ENCODE measurements at places on chromosomes 7 and 10.

GRCh38 chr10:62083412-62084267 is 182.1 kb downstream of the ARID5B start:
- DNase-seq: peak; percentile 89

DNA sequence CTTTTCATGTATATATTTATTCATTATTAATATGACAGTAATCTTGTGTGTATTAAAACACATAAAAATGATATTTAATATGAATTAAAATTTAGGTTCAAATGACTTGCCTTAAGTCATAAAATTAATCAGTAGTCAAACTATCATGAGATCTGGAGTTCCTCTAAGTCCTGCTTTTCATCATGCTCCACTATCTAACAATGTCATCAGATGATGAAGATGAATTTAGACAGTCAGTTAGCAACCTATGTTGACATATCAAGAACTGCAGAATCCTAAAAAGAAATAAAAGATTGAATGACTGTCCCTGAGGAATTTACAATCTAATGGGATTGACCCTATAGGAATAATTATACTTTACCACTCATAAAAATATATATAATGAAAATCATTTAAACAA is 7.1 kb downstream of the CABCOCO1 start:
- no peak for DNase-seq

DNA sequence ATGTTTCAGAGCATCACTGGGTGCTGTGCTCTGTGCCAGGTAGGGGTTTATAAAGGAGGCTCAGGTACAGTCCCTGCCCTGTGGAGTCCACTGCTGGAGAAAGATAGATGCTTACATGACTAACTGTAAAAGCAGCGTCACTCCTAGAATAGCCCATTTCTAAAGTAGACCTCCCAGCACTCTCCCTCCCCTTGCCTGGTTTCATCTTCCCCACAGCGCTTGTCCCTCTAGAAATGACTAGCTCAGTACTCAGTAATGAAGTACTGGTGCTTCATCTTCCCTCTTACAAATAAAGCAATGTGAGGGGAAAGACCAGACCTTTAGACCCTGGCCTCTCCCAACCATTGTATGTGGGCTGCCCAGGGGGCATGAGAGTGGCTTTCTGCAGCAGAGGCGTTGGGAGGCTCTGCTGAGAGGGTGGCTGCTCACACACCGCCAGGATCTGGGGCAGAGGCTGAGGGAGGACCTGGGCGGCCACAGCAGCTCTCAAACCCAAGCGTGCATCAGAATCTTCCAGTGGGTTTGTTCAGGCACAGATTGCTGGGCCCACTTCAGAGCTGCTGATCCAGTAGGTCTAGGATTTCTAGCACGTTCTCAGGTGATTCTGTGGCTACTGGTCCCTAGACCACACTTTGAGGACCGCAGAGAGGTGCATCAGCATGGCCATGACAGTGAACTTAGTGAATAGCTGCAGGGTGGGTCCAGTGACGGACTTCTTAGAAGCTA is 110.3 kb upstream of the ANLN start:
- no peak for DNase-seq

- DNase-seq: peak; percentile 56
These were observed 44.2 kb downstream of the PPIF start for GRCh38 chr10:79391231-79392019.

DNA sequence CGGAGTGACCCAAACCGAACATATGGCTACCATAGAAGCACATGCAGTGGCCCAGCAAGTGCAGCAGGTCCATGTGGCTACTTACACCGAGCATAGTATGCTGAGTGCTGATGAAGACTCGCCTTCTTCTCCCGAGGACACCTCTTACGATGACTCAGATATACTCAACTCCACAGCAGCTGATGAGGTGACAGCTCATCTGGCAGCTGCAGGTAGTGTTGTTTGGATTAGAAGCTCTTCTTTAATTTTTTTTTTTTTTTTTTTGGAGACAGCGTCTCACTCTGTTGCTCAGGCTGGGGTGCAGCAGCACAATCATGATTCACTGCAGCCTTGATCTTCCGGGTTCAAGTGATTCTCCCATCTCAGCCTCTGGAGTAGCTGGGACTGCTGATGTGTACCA is 45.8 kb downstream of the NRF1 start:
- no peak for DNase-seq

GRCh38 chr7:80942261-80943041 is 23.6 kb upstream of the SEMA3C start:
- DNase-seq: peak; percentile 100

GRCh38 chr7:128783143-128783861 is 7.7 kb upstream of the OPN1SW start:
- DNase-seq: peak; percentile 75

DNA sequence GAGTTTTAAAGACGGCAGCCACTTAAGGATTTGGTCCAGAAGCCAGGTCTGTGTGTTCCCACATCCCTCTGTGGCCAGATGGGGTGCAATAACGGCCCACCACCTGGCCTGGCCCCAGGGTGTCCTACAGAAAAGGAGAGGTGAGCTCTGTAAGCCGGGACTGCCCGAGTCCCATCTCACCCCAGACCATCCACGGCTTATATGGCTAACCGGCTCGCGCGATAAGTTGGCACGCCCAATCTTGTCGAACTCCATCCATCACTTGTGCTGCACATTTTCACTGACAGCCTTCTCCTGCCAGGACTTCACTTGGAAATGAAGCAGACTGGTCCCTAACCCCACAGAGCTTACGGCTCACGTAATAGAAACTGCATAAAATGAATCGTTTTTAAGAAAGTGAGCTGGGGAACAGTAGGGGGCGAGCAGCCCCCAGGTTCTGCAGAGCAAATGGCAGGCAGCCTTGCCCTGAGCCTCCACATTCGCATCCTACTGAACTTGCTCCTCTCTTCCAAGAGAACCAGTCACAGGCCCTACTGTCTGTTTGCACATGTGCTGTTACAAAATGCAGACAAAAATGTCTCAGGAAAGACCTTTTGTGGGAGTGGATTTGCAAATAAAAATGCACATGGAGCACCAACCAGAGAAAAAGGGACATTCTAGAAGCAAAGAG is 98.2 kb downstream of the TNS3 start:
- DNase-seq: peak; percentile 38

- no peak for DNase-seq
These were observed 26.3 kb downstream of the LGI1 start for GRCh38 chr10:93784059-93784458.

GRCh38 chr10:71434760-71435394 is 38.2 kb downstream of the CDH23 start:
- no peak for DNase-seq

- DNase-seq: peak; percentile 10
These were observed 20.9 kb downstream of the FAM24A start for GRCh38 chr10:122931088-122931906.

- DNase-seq: no peak
These were observed 718.8 kb downstream of the MAGI2 start for GRCh38 chr7:78734626-78735025.

GRCh38 chr10:3926675-3927525 is 141.9 kb upstream of the KLF6 start:
- no peak for DNase-seq

GRCh38 chr7:136900005-136900404 is 31.6 kb downstream of the CHRM2 start:
- no peak for DNase-seq

DNA sequence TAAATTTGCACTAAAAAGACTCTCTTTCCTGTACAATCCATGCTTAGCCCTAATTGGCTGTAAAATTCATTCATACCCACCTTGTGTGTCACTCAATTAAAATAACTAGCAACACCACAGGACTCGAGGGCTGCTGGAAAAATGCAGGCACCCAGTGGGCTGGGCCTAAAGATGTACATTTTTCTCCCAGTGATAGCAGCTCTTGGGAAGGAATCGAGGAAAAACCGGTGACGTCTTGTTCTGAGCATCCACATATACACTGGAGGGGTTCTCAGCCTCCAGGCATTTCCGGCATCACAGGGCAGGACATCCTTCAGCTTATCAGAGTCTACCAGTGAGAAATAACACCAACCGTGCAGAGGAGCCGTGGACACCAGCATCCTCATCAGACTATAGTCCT is 85.8 kb upstream of the PITRM1 start:
- no peak for DNase-seq

DNA sequence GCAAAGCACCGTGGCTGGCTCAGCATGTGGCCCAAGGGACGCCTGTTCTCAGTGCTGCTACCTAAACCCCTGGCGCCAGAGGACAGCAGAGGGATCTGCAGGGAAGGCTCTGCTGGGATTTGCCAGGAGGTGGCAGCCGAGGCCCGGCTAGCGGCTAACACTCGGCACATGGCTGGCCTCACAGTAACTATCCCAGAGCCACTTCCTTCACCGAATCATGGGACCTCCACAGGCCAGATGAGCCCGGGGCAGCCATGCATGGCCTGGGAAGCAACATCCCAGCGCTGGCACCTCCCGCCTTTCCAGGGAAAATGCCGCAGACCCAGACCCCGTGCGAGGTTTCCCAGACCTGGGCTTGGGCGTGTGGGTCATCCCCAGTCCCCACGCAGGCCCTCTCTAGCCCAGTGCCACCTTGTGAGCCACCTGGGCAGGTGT is 36.4 kb downstream of the DPYSL4 start:
- peak; percentile 93 for DNase-seq

DNA sequence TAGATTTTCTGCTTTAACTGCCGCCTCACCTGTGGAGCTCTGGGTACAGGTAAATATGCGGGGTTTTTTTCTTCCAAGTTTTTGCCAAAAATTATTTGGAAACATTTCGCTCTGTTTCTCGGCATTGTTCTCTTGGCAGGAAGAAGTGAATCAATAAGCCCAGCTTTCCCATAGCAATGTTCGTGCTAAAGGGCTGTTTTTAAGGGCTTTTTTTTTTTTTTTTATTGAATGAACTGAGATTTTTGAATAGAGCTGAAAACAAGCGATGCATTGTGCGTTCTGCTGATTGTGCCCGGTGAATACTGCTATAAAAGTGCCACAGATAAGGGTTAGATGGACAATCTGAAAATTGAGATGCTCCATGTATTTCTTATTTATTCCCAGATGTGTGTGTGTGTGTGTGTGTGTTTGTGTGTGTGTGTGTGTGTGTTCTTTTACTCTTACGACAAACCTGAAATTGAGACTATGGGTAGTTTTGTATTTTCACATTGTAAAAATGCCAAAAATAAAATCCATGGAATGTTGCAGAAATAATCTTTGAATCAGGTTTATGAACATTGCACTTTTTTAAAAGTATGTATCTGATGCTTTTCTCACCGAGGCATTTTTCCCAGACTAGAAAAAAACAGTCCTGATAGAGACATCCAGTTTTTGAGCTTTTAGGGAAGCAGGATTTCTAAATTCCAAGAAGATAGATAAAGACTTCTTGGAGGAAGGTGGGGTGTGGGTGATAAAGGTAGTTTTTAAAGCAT is 30.5 kb downstream of the KIAA1217 start:
- DNase-seq: no peak

GRCh38 chr10:110858297-110858934 is 13.3 kb upstream of the PDCD4 start:
- no peak for DNase-seq

- no peak for DNase-seq
These were observed 74.3 kb upstream of the POM121L12 start for GRCh38 chr7:52961084-52961483.

DNA sequence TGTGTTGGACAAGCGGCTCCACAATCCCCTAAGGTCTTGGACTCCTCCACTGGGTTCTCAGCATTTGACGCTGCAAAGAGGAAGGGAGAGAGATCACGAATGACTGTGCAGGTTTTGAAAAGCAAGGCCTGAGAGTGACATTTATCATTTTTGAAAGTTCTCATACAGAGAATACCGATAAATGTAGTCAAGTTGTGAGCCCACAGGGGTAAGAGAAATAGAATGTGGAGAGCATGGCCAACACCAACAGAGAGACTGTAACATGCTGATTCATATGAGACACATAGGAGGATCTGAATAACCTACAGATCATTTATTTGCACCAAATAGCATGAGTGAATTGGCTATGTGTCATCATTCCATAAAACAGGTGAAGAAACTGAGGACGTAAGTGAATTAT is 230.5 kb upstream of the MBL2 start:
- no peak for DNase-seq

DNA sequence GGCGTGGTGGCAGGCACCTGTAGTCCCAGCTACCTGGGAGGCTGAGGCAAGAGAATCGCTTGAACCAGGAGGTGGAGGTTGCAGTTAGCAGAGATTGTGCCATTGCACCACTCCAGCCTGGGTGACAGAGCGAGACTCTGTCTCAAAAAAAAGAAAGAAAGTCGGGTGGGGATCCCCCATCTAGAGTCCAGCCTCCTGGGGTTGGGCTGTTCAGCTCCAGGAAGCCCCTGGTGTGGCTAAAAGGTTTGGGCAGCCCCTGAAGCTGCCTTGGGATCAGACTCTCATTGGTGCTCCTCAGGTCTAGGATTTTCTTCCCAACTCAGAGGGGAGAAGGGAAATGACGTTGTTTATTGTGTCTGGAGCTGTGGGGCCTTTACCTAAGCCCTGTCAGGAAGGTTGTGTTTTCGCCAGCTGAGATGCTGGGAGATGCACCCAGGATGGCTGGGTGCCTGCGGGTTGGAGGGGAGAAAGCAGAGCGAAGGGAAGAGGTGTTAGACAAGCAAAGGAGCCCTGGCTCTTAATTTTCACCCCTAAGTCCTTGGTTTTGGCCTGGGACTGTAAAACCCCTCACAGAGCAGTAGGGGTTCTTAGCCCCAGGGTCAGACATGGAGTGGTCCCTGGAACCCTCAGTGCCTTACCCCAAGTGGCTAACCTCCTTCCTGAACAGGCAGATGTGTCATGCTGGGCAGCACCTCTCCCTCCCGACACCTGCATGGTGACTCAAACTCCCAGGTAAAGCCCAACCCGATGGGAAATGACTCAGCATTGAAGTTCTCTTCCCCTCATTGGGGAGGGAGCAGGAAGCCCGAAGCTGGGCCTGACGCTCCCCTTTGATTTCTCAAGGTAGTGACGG is 21.1 kb downstream of the PLAU start:
- no peak for DNase-seq

GRCh38 chr10:43444323-43444722 is 7.4 kb downstream of the ZNF487 start:
- no peak for DNase-seq

GRCh38 chr7:19109000-19109946 is 8.2 kb downstream of the TWIST1 start:
- DNase-seq: peak; percentile 53

GRCh38 chr7:29281782-29282541 is 87.4 kb downstream of the CHN2 start:
- DNase-seq: no peak

DNA sequence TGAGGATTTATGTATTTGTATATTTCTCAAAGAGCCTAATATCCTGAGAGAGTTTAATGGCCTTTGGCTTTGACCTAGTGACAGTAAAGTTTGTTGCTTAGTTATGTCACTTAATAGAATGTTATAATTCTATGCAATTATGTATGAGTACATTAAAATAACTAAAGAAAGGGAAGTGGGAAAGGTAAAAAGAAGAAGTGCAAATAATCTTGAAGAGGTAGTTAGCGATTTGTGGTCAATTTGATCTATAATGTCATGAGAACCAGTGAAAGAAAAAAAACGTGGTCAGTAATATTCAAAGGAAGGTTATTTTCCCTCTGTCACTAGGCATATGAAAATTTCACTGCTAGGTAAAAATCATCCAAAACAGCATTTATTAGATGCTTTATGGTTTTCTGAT is 143.4 kb upstream of the LSM8 start:
- DNase-seq: no peak

GRCh38 chr7:27176524-27176845 is 2.4 kb upstream of the HOXA10 start:
- no peak for DNase-seq
